Left lobe of liver (tissue), 2 donors: ENCODE measurements at places on chromosomes 12 and 14. TPM values are rescaled to one million over a fixed set of nuclear protein-coding genes. Genes with fewer than 3 reads are reported as not detected.

- DNase-seq = no peak
Measured at GRCh38 chr12:69947897-69948296, 122.9 kb downstream of the MYRFL start.

DNA sequence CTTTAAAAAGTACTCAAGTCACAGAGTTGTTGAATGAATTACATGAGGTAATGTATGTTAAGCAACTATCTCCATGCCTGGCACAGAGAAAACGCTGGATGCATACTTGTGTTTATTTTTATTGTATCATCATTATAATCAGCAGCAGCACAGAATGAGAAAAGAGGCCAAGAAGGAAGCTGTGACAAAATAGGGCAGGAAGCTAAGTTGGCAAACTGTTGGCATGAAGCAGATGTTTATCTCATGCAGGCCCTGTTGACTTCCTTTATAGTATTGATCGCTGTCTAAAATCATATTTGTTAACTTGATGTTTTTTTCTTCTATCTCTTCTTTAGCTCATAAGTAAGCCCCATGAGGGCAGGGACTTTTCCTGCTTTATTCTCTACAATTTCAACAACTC, 466.6 kb downstream of the TRHDE start:
- DNase-seq = no peak

- DNase-seq = no peak
Measured at GRCh38 chr12:30063435-30063945, 279.7 kb upstream of the TMTC1 start.

GRCh38 chr12:109087250-109087649, 6.0 kb downstream of the ALKBH2 start:
- DNase-seq = peak; percentile 94

- DNase-seq = no peak
Measured at GRCh38 chr12:12796928-12797793, 11.7 kb downstream of the APOLD1 start.

DNA sequence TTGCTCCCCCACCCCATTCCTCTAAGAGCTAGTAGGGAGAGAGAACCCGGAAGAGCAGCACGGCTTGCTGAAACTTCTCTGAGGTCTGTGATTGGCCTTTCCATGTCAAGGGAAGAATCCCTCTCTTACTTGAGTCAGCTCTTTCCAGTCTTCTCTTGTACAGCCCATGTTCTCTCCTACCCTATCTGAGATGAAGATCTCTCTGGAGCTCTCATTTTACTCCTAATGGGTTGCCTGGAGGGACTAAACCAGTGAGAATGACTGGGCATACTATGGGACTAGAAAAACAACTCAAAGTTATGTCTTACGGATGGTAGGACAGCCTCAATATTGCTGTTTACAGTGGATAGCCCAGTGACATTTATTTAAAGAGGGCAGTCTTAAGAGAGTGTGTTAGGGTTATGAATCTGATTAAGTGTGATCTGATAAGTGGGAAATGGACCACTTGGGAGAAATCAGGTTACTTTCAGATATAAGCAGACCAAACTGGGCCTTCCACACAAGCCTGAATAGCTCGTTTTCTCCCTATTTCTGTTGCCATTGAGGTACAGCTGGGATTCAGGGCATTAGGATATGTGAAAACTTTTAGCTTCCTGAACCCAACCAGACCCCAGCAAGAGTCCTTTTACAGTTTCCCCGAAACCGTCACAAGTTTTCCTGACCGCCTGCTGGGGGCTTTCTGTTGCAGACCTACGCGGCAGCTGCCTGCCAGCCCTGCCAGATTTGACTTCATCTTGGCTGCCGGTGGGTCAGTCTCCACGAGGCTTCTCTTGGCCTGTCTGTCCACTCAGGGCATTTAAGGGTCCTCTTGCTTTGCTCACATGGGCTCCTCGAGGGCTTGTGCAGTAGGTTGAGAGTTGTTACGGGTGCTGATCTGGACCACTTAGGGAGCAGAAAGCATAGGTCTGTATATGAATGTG, 16.9 kb downstream of the ETV6 start:
- no peak for DNase-seq

DNA sequence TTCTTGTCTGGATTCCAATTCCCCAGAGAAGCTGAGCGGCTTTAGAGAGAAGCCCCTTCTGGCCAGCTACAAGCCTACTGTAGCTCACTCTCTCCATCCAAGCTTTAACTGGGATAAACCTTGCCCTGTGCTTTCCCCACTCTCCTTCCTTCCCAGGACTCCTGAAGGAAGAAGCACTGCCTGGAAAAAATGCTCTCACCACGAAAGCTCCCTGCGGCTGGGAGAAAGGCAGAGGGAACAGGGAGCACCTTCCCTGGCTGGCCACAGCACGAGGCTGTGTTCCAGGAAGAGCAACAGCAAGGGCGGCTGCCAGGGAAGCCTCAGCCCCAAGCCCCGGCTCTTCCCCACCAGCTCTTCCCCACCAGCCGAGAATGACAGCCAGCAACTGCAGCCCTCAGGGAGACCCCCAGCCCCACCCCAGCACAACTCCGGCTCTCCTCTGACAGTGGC, 40.8 kb upstream of the PNMA1 start:
- no peak for DNase-seq

- no peak for DNase-seq
Measured at GRCh38 chr12:41436076-41436475, 248.0 kb downstream of the PDZRN4 start.

DNA sequence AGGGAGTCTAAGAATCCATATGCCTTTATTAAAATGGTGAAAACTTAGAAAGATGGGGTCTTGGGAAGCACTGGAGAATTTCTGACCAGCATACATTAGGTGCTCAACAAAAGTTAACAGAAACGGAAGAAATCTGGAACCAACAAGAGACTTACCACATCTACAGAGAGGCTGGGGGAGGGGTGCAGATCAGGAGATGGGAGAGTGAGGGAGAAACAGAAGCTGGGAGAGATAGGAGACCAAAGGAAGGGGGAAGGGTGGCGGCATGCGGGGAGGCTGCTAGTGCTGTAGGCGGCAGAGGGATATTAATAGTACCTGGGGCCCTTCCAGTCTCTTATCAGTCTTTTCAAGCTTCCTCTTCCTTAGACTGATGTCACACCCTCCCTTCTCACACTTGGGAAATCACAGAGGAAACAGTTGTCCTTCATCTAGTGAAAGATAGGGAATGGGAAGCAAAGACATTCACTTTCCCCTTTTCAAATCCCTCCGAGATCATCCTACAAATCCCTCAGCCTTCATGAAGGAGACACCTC, 18.1 kb downstream of the ZBTB39 start:
- no peak for DNase-seq

DNA sequence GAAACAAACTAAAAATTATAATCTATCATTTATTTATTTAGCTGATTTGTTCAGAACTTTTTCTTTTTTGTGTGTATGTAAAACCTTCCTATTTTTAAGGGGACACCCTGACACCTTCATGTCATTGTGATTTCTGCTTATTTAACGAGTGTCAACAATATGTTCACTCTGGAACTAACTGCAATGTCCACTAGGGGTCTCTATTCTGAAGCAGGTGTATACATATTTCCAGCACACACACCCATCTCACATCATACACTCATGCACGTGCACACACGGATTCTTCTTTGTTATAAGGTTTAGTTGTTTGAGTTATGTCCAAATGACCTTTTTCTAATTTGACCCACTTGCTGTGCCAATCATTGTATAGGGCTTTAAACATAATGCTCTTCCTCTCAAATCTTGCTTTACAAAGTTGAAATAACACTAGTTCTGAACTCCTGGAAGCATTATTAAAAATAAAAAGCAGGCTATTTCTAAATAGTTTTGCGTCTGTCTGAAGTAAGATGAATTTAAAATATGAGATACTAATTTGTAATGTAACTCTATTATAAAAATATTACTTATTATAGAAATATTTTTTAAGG, 15.5 kb downstream of the E2F7 start:
- DNase-seq = no peak

The PTPRQ gene
- 0.30 TPM for total RNA-seq

The FSCB gene
- not detected for total RNA-seq

The TRPV4 gene
- total RNA-seq = 6.7 TPM

The CATSPERB gene
- not detected for total RNA-seq

The SMIM41 gene
- total RNA-seq = not detected

The GPRC5D gene
- total RNA-seq = not detected

The ETV6 gene
- 10.8 TPM for total RNA-seq
